ENCODE measurements at places on chromosomes 4 and X. TPM values are rescaled to one million over a fixed set of nuclear protein-coding genes. Genes with fewer than 3 reads are reported as not detected.

Gene DKK2
- not detected for total RNA-seq

Gene HSFX1
- 0.24 TPM for total RNA-seq

Gene CFI
- 0.46 TPM for total RNA-seq

Gene ODAPH
- not detected for total RNA-seq

Gene SH2D1A
- total RNA-seq, result 32.3 TPM

Gene LINC00632
- 1.6 TPM for total RNA-seq

Gene CASP3
- 54.4 TPM for total RNA-seq

Gene CT45A2
- not detected for total RNA-seq

Gene H2BW2
- not detected for total RNA-seq

Gene ITIH6
- not detected for total RNA-seq

Gene SH3TC1
- total RNA-seq, result 28.5 TPM

Gene PLXNB3
- 0.29 TPM for total RNA-seq

Gene RAI2
- 0.43 TPM for total RNA-seq

Gene ZFP42
- total RNA-seq, result not detected

Gene DDX60
- total RNA-seq, result 28.9 TPM

Gene DRD5
- not detected for total RNA-seq

Gene RAB33A
- total RNA-seq, result 29.6 TPM

Gene CT45A10
- total RNA-seq, result not detected

Gene BEX1
- 0.48 TPM for total RNA-seq

Gene ZXDA
- 2.7 TPM for total RNA-seq

Gene DUSP21
- not detected for total RNA-seq

Gene CASK
- total RNA-seq, result 27.0 TPM

Gene SORCS2
- 0.07 TPM for total RNA-seq

Gene VSIG4
- not detected for total RNA-seq

Gene UNC5C
- not detected for total RNA-seq

Gene LAMP2
- total RNA-seq, result 38.5 TPM

Gene SPANXN4
- not detected for total RNA-seq

Gene NLGN3
- 0.58 TPM for total RNA-seq

Gene FANCB
- 16.2 TPM for total RNA-seq

Gene TMPRSS11D
- not detected for total RNA-seq

Gene CC2D2A
- not detected for total RNA-seq

Gene NPY2R
- not detected for total RNA-seq

Gene WAS
- total RNA-seq, result 99.6 TPM

Gene ABCG2
- total RNA-seq, result 0.81 TPM

Gene RPA4
- total RNA-seq, result 0.40 TPM

Gene TRO
- 3.9 TPM for total RNA-seq

Gene GRIA2
- not detected for total RNA-seq

Gene ADH6
- not detected for total RNA-seq

Gene AKAP17A
- total RNA-seq, result 62.9 TPM

Gene PCYT1B
- 0.24 TPM for total RNA-seq

Gene IQSEC2
- total RNA-seq, result 0.74 TPM

Measured in activated CD4-positive, alpha-beta memory T cell treated with anti-CD3 and anti-CD28 coated beads for 36 hours (primary cell).